ENCODE measurements at places on chromosomes 7 and 10.

DNA sequence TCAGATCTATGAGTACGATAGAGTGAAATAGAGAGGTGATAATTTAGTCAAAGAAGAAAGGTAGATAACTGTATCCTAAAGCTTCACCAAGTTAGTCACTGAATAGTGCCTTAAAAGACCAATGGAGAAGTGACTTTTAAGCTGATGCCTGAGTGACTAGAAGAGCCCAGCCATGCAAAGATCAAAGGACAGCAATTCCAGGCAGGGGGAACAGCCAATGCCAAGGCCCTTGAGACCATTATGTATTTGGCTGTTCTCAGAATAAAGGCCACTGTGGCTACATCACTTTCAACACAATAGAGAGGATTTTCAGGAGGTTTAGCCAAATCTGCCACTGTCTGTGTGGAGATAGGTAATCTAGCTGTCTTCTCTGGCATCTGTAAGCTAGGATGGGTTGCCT, 17.8 kb downstream of the HDAC9 start:
- DNase-seq: no peak

DNA sequence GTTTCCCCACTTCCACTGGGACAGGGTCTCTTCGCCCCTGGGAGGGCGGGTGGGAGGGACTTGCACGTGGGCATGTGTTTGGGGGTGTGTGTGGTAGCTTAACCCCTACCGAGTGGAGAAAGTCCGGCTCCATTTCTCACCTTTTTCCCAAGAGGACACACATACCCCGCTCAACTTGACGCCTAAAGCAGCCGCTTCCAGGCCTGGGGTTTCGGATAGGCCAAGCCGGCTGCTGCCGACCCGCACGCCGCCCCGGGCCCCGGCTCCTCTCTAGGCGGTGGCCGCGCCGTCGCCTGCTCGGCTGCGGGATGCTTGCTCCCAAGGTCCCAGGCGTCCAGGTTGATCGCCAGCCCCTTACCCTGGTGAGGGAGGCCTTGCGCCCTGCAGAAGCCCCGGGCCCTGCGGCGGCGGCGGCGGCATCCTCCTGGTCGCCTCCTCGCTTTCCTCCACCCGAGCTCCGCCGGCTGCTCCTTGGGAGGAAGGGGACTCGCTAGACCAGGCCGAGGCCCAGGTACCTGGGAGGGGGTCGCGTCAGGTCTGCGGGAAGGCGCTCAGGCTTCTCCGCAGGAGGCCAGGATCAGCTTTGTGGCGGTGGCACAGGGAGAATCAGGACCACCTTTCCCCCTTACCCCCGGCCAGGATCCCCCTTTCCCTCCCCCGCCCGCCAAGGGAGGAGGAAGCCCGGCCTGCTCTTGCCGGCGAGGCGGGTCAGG, 3.2 kb upstream of the GATA3 start:
- no peak for DNase-seq

DNA sequence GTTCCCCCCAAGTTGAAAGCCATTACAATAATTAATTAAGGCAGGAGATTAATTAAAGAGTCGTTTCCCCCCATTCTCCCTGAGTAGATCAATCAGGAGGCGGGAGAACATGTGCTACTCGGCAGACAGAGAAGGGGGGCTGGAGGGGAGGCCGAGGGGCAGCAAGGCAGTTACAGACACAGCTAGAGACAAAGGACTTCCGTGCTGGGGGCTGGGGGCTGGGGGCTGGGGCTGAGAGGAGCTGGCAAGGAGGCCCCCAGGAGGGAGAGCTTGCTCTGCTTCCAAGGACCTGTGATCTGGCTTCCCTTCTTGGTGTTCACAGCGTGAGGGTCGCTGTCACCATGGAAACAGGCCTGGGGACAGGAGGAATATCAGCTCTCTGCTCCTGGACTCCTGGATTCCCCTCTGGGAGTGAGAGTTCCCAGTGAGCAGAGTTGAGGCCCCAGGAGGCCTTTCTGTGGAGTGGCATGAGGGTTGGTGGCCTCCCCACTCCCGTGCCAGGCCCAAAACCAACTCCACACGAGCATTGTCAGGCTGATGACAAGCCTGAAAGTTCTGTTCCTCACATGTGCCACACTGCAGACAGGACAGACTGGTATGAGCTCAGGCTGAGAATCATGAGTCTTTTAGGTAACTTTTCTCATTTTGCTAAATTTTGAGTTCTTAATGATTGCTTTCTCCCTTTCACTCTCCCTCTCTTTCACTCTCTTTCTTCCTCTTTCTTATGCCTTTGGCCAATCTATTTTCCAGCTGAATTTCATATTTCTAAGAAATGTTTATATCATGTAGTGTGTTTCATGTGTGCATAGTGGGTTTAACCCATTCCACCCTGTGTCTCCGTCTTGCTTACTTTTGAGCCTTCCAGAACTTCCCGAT, 16.4 kb downstream of the FAM241B start:
- no peak for DNase-seq

DNA sequence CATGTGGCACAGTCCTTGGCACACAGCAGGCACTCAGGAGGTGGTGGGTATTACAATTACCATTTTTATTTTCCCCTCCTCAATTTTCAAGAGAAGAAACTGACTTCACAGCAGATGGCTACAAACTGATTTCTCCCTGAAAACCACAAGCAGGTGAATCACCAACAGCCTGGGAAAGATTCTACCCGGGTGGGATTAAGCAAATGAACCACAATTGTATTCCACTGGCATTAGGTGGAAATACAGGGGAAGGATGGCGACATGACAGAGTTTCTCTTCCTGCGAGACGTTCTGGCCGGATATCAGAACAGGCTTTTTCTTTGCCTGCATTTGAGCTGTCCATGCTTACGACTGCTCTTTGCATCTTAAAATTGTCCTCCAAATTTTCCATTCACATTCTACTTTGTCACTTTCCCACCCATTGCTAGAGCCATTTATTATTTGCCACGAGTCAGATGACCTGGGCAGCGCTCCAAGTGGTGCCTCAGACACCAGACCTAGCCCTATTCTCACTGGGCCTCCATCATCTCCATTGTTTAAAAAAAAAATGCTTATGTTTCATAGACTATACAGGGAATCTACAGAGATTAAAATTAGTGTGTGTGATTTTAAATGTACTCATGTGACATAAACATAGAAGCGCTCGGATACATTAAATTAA, 4.6 kb downstream of the DENND11 start:
- no peak for DNase-seq

DNA sequence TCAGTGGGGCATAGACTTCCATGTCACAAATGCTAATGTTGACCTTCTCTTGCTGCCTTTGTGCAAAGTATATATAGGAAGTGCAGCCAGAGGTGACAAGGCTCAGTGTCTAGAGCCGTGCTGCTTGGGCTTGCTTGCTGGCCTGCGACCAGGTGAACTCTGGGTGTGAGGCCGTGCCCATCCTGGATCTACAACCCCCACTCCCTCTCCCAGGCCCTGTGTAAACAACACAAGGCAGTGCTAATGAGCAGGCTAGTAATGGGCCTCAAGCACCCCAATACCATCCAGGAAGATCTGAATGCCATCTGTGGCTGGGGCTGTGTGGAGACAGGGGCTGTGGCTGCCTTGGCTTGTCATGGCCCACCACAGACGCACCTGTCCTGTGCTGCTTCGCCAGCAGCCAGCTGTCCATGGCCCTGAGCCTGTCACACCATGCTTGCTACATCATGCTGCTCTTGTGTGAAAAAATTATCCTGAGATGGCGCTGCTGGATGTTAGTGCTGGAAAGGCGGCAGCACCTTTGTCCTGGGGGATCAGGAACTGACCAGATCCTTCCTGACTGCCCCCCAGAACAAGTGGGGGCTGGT, 107.6 kb upstream of the ZNF92 start:
- no peak for DNase-seq

GRCh38 chr7:158050441-158050977, 537.1 kb downstream of the PTPRN2 start:
- DNase-seq: no peak

- no peak for DNase-seq
Observed at GRCh38 chr7:96663457-96663856, 46.2 kb downstream of the SEM1 start.

GRCh38 chr10:85849315-85849714, 517.3 kb downstream of the GRID1 start:
- no peak for DNase-seq

GRCh38 chr10:119133949-119134348, 30.0 kb downstream of the DENND10 start:
- no peak for DNase-seq

DNA sequence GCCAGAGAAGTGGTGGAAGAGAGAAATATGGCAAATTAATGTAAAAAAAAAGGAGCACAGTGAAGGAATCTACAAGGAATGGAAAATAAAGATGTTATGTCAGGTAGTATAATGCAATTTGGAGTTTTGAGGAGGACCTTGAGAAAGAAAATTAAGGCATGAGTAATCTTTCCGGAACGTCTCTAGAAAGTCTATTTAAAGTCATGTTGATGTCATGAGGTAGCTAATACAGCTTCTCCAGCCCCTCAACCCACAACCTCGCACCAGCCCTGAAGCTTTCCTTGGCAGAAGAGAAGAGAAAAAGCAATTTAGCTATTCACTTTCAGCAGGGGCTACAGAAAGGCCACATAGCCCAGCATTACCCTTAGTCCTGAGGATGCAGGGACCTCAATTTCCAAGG, 22.5 kb downstream of the TRDMT1 start:
- DNase-seq: no peak

DNA sequence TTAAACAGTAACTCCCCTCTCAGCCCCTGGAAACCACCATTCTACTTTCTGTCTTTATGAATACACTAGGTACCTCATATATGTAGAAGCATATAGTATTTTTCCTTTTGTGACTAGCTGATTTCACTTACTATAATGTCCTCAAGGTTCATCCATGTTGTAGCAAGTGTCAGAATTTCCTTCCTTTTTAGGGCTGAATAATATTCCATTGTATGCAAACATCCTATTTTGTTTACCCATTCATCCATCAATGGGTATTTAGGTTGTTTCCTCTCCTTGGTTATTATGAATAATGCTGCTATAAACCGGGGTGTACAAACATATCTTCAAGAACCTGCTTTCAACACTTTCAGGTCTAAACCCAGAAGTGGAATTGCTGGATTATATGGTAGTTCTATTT, 125.3 kb downstream of the SGMS1 start:
- DNase-seq: no peak

GRCh38 chr7:107430057-107430456, 39.8 kb upstream of the GPR22 start:
- no peak for DNase-seq

GRCh38 chr7:28060371-28060950, 120.1 kb downstream of the JAZF1 start:
- no peak for DNase-seq

GRCh38 chr10:34495938-34496337, 319.2 kb downstream of the PARD3 start:
- no peak for DNase-seq

DNA sequence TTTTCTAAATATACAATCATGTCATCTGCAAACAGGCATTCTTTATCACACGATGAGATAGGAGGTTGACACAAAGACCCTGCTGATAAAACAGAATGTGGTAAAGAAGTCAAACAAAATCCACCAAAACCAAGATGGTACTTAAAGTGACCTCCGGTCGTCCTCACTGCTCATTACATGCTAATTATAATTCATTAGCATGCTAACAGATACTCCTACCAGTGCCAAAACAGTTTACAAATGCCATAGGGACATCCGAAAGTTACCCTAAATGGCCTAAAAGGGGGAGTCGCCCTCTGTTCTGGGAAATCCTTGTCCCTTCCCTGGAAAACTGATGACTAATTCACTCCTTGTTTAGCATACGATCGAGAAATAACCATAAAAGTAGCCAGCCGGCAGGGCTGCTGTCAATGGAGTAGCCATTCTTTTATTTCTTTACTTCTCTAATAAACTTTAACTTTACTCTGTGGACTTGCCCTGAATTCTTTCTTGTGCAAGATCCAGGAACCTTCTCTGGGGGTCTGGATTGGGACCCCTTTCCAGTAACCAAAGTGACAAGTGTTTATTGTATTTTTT, 126.6 kb downstream of the CCDC71L start:
- DNase-seq: no peak

GRCh38 chr7:44153948-44154335, 12.8 kb upstream of the MYL7 start:
- no peak for DNase-seq

DNA sequence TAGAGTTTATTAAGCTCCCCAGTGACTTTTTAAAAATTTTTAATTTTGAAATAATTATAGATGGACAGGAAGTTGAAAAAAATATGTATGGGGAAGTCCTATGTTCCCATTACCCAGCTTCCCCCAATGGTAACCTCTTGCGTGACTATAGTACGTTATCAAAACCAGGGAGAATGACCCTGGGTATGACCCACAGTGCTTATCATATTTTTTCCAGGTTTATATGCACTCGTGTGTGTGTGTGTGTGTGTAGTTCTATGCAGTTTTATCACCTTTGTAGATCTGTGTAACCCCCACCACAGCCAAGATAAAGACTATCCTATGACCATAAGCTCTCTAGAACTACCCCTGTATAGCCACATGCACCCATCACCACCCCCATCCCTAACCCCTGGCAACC, 72.8 kb downstream of the TBXAS1 start:
- DNase-seq: no peak

DNA sequence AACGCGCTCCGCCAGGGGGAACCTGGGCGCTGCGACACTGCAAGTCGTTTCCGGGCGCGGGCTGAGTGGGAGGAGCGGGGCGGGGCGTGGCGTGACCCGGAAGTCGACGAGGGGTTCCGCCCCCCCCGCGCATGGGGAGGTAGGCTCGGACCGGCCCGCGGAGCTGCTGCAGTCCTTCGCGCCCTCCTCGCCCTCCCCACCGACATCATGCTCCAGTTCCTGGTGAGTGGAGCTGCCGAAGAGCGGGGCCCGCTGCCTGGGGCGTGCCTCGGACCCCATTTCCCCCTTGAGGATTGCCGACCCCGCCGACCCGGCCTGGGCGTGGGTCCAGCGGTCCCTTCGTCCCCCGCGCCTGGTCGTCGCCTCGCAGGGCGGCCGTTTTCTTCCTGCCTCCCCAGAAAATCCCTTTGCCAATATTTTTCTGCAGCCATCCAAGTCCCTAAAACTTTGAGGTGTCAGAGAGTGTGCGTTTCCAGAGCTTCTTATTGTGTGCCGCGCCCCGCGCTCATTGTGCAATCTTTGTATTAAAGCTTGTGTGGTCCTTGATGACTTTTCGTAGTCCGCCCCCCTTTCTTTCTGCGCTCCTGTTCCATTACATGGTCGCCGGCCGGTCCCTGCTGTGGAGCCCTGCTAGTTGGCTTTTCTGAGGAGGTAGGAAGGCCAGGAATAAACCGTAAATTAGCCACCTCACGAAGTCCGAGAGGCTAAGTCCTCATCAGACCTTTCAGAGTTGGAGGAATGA, at the start of gene STMP1:
Gene STMP1, plus strand, starts transcription at position 142 of the 742 bp plus-strand sequence.
- DNase-seq: peak; percentile 97

DNA sequence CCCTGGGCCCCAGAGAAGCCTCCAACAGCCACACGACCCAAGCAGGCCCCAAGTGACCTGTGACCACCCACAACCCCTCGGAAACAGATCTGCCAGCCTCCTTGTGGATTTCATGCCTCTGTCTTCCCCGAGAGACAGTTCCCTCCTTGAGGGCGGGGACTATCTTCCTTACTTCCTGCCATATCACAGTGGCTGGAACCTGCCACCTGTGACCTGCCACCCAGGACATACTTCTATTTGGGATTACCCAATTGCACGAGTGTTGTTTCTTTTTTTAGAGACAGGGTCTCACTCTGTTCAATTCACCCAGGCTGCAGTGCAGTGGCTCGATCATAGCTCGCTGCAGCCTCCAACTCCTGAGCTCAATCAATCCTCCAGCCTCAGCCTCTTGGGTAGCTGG, 25.9 kb downstream of the TNRC18 start:
- DNase-seq: no peak

- DNase-seq: no peak
Observed at GRCh38 chr7:51019191-51019844, 236.6 kb upstream of the GRB10 start.

GRCh38 chr7:68619526-68619925, 978.7 kb upstream of the AUTS2 start:
- no peak for DNase-seq
